ENCODE measurements at places on chromosomes 12 and 14.

DNA sequence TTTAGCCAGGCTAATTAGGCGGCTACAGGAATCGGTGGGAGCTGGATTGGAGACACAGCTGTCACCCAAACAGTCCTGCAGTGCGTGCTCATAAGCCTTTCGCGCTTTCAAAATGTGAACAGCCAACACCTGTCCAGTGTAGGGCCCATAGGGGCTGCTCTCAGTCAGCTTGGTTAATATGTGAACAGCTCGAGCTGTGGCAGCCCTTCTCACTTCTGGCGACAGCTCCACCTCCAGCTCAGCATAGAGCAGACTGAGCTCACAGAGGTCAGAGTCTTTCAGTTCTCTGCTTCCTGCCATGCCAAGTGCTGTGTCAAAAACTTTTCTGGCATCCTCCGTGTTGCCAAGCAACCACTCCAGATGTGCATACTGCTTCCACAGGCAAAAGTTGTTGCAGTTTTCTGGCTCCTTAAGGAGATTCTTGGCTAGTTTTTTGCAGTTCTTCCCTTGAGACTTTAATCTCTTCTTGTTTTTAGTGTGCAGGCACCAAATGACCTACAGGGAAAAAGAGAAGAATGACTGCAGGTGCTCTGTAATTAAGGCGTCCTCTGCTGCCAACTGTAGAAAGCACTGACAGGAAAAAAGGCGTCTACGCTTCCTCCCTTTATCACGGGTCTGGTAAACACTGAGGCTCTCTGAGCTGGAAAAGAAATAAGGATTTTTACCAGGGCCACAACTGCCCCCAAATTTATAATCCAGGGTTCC, 32.5 kb downstream of the PSMC1 start:
- DNase-seq, result no peak

DNA sequence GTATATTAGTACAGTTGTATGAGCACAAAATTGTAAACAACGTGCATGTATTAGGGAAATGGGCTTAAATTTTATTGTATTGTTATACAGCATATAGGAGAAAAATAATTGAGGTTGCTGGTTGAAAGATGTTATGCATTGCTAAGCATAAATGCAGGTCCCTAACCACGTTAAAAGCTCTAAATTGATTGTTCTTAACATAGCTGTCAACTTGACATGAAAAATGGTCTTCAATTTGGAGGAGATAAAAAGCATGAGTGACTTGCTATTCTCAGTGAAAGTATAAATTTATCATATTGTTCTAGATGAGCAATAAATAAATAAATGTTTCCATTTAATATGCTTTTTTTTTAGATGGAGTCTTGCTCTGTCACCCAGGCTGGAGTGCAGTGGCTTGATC, 506.6 kb upstream of the ATXN7L3B start:
- DNase-seq, result no peak

- DNase-seq, result no peak
These were observed 88.2 kb upstream of the NTF3 start for GRCh38 chr12:5343711-5344110.

DNA sequence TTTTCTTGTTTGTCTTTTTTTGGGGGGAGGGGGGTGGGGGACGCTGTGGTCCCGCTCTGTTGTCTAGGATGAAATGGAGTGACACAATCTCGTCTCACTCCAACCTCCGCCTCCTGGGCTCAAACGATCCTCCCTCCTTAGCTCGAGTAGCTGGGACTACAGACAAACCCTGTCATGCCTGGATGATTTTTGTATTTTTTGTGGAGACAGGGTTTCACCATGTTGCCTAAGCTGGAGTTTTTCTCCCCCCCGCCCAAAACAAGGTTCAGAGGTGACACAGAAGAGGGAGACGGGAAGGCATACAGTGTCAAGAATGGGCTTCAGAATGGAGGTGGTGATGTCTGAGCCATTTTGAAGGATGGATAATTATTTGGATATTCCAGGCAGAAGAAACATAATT, 116.9 kb upstream of the ATF1 start:
- no peak for DNase-seq

DNA sequence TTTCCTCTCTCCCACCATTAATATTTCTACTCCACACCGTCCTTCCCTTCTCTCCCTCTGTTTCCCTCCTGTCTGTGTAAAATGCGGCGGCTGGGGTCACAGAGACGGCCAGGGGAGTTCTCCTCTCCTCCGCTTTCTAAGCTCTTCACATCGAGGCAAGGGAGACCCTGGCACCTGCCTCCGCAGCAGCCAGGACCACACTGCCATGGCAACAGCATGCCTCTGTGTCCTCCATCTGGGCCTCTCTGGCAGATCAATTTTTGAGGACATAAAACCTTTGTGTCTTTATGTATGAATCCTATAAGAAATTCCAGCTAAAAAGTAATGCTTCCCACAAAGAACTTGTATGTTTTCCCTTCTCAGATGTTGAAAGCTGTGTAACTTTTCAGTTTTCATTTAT, 41.4 kb downstream of the DYRK4 start:
- DNase-seq, result no peak

- no peak for DNase-seq
These were observed 186.6 kb upstream of the OR4E1 start for GRCh38 chr14:21860172-21860571.

DNA sequence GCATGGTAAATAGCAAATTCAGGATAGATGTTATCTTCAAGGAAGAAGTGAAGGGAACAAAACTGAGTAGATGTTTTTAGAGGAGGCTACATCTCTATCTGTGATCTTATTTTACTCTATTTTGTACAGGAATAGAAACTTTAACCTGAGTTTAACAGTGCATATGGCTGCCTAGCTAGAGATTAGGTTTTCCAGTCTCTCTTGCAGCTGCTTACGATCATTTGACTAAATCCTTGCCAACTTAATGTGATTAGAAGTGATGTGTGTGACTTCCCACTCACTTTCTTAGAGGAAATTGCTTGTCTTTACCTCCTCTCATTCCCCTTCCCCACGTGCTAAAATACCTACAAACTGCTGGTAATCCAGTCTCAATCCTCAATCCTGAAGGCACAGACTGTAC, 26.5 kb upstream of the SLC15A5 start:
- no peak for DNase-seq

- no peak for DNase-seq
These were observed 55.7 kb upstream of the FRMD6 start for GRCh38 chr14:51595881-51596455.

DNA sequence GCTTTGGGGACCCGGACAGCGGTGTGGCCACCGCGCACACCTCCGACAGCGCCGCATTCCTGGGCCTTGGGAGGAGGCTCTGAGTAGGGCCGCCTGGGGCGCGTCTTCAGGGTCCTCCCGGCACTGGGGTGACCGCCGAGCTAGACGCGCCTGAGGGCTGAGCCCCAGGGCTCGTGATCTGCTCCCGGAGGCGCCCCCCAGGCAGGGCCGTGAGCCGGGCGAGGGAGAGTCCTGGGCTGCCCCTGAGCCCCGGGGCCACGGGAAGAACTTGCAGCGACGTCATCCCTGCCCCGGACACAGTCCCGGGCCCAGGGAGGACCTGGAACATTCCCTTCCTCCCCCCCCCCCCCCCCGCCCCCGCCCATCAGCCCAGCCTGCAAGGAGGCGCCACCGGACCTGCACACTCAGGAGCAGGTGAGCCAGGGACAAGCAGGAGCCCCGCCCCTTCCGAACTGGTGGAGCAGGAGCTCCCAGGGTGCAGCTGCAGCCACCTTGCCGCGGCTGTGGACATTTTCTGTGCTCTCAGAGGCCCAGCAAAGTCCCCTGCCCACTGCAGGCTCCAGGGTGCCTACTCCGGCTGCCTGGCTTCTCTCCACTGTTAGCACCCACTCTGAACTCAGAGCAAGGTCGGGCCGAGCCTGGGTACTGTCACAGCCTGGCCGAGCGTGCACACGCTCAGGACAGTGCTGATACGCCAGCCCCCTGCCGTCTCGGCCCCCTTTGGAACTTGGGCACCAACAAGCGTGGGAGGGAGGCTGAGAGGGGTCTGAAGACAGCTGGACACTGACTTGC, 50.7 kb downstream of the A2M start:
- DNase-seq, result no peak

DNA sequence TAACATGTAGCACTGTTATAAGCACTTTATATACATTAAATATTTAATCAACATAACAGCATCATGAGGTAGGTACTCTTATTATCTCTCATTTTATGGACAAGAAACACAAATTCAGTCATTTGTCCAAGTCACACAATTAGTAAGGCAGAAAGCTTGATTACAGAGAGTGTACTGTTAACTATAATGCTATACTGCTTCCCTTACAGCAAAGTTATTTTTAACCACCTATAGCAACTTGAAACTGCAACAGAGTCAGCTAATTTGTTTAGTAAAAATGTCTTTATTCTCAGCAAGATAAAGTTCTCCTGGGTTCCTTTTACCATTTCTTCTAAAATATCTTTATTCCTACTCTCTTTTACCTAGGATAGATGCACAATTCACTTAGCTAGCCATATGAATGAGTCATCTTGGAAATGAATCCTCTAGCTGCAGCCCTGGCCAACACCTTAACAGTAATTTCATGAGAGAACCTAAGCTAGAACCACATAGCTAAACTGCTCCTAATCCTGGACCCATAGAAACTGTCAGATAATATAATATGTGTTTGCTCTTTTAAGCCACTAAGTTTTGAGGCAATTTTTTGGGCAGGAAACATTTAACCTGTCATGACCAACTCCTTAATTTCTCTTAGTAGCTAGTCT, 90.2 kb upstream of the HECTD1 start:
- DNase-seq, result no peak

- DNase-seq, result no peak
These were observed 5.6 kb downstream of the WASHC4 start for GRCh38 chr12:105113094-105113493.

GRCh38 chr14:104464907-104465306, 114.7 kb upstream of the C14orf180 start:
- DNase-seq, result no peak

GRCh38 chr12:131088701-131089530, 135.2 kb downstream of the ADGRD1 start:
- DNase-seq, result no peak

- no peak for DNase-seq
These were observed 54.9 kb downstream of the ZFYVE21 start for GRCh38 chr14:103770500-103770899.

GRCh38 chr12:76410781-76411180, 62.6 kb upstream of the BBS10 start:
- DNase-seq, result no peak

- no peak for DNase-seq
These were observed 26.6 kb downstream of the FUT8 start for GRCh38 chr14:65439117-65439516.

DNA sequence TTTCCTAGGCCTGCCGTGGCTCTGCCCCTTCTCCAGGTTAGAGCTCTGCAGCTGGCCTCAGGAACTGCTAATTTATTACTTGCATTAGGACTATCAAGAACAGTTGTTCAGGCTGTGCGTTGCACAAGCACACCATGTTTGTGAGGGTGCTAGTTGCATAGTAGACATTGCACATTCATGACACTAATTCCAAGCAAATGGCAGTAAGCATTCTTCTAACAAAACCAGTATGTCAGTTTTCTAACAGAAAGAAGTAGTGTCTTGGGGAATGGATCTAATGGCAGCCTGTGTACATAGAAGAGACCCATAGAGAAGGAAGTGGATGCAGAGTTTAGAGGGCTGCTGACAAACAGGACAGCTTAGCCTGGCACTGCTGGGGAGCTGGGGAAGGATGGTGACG, 53.9 kb downstream of the ERH start:
- DNase-seq, result no peak

GRCh38 chr14:99575043-99576023, 28.7 kb downstream of the CCDC85C start:
- no peak for DNase-seq

DNA sequence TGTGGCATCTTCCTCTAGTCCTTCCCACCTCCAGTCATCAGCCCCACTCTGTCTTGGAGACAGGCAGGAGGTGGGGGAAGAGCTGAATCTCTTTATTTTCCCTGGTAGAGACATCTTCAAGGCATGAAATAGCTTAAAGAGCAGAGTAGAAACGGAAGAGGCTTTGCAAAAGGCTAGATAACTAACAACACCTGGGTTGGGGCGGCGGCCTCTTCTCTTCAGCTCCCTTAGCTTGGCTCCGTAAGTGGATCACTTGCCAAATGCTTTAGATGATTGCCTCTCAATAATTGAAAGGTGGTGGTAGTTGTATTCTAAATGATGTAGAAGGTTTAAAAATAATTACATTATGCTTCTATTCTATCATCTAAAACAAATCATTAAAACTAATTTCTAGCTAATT, 36.1 kb downstream of the SSPN start:
- DNase-seq, result no peak

DNA sequence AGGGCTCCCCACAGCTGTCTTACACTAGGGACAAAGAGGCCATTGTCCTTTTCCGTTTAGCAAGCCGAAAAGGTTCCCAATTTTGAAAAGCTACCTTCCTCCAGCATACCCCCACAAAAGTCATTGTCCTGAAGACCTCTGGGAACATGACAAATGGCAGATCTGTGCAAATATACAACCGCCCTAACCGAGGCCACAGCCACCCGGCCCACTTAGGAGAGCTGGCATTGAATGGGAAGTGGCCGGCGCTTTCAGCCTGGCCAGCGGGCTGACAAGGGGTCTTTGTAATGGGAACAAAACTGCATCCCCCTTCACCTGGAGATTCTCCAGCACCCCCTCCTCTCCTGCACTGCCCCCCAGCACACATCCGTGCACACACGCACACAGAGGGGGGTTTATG, 48.1 kb upstream of the VASH1 start:
- DNase-seq, result no peak

GRCh38 chr12:42887657-42888056, 298.1 kb upstream of the PRICKLE1 start:
- no peak for DNase-seq

- DNase-seq, result no peak
These were observed 192.1 kb downstream of the VRK1 start for GRCh38 chr14:96989306-96989705.

GRCh38 chr14:85798856-85799255, 268.9 kb downstream of the FLRT2 start:
- DNase-seq, result no peak

DNA sequence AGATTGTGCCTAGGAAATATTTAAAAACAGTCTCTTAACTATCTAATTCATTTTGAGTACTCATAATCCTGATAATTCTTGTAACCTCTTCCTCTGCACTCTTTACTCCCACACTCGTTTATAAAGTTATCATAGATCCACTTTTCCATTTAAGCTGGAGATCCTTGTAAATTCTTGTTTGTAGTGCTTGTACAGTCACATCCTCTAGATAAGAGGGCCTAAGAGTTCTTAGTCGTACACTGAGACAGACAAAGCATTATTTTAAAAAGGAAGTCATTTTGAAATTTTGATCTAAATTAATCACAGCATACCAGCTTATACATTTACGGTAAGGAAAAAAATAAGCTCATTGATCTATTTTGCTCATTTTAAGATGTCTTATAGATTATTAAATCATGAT, 42.5 kb downstream of the LMO3 start:
- DNase-seq, result no peak
